ENCODE measurements at places on chromosomes 4 and X.

DNA sequence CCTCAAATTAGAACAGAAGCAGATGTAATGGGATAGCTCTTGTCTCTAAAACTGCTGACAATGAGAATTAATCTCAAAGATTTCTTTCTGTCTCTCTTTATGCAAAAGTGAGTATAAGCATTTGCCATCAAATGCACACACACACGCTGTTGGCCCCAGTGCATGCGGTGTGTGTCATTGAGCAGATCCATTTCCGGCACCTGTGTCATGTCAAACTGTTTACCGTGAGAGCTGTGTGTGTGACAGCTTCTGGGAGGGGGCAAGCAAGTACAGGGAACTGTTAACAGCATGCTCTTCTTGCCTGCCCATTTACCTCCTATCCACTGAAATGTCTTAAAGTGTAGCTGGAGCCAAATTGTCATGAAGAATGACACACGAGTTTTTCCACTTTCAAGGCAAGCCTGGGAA lies 297.9 kb upstream of the FAT4 start:
- DNase-seq = no peak

DNA sequence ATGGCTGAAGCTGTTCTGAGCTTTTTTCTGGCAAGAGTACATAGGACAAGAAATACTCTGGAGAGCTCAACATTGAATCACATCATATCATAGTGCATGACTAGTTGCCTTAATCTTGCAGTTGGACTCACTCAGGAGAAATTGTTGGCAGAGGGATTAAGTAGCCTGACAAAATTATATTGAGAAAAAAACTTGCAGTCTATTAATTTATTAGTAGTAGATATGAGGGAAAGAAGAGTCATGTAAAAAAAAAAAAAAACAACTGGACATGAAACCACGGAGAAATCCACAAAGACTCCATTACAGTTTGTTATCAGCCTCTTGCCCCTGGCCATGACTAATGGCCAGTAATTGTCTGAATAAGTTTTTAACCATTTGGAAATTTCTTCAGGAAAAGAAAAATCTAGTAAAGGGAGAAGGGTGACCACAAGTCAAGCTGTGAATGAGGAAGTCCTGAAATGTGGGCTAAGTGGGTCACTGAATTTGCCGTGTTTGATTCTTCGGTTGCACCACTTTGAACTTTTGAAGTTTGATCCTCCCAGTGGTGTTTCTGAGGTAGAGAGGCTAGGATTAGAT lies 45.6 kb downstream of the FHL1 start:
- no peak for DNase-seq

DNA sequence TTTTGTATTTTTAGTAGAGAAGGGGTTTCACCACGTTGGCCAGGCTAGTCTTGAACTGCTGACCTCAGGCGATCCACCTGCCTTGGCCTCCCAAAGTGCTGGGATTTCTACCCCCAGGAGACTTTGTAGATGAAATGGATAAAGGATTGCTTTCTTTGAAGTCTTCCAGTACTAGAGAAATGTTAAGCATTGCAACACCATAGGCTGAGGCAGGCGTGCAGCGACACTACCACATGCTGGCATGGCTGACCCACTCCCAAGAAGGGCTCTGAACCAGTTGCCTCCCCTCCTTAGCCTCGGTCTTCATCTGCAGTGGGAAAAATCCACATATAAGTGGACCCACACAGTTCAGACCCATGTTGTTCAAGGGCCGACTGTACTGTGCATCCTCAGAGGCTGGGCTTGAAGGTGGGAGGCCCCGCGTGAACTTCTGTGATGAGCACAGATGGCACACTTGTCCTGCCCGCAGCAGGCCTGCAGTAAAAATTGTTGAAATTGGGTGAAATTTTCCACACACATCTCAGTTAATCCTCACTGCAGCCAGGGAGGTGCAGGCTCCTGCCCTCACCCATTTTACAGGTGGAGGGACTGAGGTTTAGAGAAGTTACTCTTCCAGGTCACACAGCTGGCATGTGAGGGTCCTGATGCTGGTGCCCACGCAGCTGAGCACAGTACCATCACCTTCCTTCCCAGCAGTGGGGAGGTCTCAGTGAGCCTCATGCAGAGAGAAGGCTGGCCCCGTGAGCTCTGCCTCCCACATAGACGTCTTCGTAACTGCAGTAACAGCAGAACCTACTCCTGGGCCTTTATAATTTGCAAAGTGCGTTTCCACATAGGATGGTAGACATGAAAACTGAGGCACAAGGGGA lies 35.5 kb downstream of the HTRA3 start:
- DNase-seq = no peak

- no peak for DNase-seq
Observed at GRCh38 chr4:15413623-15414019, 14.2 kb upstream of the C1QTNF7 start.

GRCh38 chr4:120718979-120719566 lies 203.5 kb downstream of the PRDM5 start:
- DNase-seq = no peak

DNA sequence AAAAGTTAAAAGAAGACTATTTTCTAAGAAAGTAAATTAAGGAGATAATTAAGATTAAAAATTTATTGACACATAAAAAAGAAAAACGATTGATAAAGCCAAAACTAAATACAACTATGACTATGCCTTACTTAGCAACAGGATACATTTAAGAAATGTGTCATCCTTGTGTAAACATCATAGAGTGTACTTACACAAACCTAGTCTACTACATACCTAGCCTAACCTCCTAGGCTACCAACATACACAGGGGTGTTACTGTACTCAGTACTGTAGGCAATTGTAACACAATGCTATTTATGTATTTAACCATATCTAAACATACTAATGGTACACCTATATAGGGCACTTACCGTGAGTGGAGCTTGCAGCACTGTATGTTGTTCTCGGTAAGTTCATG lies 108.3 kb downstream of the ANXA10 start:
- DNase-seq = no peak

DNA sequence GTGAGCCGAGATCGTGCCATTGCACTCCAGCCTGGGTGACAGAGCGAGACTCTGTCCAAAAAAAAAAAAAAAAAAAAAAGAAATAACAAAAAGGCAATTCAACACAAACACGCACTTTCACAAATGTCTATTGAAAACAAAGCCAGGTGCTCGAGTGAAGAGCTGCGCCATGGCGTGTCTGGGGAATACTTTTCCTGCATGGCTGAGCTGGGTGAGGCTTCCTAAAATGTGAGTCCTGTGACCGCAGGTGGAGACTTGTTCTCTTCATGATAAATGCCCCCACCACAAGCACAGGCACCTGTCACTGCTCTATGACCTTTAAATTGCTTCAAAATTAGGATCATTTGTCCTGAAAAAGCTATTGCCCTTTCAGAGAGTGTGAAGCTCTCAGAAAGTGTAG lies 4.0 kb upstream of the ABLIM2 start:
- DNase-seq = no peak

DNA sequence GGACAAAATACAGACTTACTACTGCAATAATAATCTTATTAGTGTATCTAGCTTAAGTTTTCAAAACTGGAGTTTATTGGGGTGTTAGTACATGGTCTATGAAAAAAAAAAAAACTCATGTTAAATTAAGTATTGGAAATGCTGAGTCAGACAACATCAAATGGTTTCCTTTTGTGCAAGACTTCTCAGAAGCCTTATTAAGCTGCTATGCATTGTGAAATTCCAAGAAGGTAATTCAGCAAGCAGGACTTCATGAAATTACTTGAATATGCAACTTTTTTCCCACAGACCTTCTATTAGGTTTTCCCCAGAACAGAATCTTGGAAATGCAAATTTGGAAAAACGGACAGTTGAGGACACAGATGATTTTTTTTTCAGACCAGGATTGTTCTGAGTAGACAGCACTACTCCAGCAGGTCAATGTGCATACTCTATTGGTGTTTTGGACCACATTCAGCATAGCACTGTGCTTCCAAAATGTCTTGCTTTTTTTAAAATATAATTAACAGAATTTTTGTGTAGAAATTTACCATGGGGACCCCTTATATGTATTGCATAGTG lies 568.8 kb upstream of the TENM3 start:
- no peak for DNase-seq

DNA sequence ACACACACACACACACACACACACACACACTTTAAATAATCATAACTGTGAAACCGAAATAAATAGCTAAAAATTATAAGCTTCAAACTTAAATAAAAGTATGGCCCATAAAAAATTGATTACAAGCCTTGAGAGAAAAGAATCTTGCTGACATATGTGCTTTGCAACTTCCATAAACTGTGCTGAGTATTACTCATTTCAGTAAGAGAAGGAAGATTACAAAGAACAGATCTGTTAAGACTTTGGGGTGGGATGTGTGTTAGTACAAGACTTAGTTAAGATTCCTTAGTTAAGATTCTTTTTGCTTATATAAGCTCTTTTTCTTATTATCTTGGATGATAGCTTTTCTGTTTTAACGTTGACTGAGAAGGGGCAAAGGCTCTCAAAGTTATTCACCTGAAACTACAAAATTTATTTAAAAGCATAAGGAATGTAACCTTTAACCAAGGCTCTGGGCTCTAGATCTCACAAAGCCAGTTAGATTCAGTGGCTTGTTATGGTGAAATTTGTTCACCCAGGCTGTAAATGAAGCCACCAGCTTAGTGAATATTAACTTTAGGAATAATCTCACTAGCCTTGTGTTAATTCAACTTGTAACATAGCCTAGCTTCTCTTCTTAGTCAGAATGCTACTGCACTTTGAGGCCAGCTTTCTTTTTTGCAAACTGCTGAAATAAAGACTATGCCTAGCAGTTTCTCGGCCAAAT lies 58.2 kb downstream of the ARSJ start:
- DNase-seq = no peak

DNA sequence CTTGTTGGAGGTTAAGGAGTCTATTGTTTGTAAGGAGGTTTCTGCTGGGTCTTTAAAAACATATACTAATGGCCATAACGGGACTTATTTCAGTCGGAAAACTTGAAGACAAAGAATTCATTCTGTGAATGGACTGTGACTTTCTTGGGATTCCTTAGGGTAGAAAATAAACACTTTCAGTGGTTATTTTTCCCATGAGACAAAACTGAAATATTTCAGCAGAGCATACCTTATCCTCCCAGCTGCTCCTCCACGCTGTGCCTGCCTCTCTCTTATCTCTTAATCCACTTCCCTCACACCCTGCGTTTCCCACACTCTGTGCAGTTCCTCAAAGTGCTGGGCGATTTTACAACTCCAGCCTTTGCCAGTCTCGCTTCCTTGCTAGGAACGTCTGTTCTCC lies 47.1 kb upstream of the SORBS2 start:
- DNase-seq = no peak

Data from NCI-H774 (cell line).